Mesendoderm (in vitro differentiated cells): ENCODE measurements at places on chromosomes 3 and 15.
A peak's percentile ranks its signal among the peaks of the same experiment; 100 is the strongest.

- no peak for DNase-seq
Measured at GRCh38 chr3:148845756-148846395, 18.3 kb downstream of the CPB1 start.

DNA sequence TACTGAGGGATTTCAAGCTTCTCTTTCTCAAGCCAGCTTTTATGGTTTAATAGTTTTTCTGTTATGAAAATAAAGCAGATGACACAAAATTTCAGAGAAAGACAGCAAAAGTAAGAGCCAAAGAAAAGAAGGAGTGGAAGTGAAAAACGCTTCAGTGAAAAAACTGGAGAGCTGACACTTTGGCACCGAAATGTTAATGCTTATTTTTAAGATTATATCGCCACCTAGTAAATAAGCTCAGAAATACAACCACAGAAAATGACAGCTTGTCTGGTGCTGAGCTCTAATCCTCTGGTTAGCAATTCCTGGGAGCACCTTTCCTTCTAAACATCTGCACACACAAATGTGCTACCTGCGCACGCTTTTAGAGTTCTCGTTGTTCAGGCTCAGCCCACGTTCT lies 101.6 kb downstream of the ZPLD1 start:
- DNase-seq = peak; percentile 42

- DNase-seq = no peak
Measured at GRCh38 chr15:69881766-69882165, 216.0 kb downstream of the TLE3 start.

- peak; percentile 12 for DNase-seq
Measured at GRCh38 chr3:161567577-161568361, 71.2 kb downstream of the OTOL1 start.

- peak; percentile 76 for DNase-seq
Measured at GRCh38 chr3:77014226-77014625, 25.7 kb upstream of the ROBO2 start.

GRCh38 chr15:50181201-50181968 lies 611 bp upstream of the SLC27A2 start:
- no peak for DNase-seq

DNA sequence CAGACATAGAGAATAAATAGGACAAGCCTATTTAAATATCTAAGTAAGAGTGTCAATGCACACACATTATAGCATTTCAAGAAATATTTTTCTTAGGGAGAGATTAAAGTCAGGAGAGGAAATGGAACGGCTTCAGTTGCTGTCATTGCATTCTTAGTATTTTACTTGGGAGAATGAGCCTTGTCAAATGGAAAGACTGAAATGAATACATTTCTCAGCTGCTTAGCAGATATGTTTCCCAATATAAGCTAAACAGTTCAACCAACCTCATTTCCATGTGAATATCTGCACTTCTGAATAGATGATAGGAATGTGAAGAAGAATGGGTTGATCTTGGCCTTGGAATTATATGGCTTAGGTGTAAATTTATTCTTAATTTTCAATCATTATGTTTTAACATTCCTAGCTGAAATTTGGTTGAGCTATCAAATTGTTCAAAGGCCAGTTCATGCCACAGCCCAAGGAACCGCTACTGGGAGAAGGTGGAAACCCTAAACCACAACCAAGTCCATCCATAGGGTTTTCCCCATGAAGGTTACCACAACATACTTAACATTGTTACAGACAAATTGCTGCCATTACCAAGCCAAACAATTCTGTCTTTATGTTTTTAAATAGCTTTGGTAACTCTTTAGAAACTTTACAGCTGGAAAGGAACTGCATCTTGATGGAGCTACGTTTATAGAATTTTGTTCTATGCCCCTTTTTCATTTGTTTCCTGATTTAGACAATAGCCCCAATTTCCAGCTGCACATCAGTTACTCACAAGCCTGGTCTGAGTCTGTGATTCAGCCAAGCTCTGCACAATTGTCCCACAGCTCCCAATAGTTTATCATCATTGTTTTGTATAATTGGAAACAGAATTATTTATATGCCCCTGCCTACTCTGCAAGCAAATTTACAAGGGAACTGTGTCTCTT lies 459.6 kb downstream of the MECOM start:
- DNase-seq = no peak

DNA sequence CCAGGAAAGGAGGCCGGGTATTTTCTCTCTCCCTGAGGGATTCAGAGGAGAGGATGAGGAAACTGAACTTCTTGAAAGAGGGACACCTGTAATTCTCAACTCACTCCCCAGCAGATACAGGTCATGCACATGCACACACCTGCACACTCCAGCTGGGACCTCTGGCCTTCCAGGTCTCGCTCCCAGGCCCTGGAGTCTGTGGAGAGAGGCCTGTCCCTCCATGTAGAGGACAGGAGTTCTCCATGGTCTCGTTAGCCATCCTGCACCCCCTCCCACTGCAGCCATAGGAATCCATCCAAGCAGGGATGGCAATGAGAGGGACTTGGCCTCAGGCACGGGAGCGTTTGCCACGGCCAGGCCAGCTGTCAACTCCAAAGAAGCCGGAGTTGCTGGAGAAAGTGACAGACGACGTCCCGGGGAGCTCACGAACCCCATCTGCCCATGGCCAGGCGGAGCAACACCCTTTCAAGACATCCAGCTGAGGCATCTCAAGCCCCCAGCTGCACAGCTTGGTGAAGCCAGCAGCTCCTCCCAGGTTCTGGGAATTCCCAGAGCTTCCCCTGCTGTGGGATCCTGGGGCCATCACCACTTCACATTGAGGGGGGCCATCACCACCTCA lies 223.3 kb downstream of the UACA start:
- DNase-seq = peak; percentile 40

DNA sequence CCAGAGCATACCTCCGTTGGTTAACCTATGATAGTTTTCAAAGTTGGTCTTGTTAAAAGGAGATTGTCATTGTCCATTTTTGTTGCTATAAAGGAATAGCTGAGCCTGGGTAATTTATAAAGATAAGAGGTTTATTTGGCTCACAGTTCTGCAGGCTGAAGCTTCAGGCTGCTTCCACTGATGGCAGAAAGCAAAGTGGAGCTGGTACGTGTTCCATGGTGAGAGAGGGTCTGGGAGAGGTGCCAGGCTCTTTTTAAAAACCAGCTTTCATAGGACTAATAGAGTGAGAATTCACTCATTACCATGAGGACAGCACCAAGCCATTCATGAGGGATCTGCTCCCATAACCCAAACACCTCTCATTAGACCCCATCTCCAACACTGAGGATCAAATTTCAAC lies 107.3 kb downstream of the SLMAP start:
- no peak for DNase-seq

- DNase-seq = peak; percentile 27
Measured at GRCh38 chr3:188362405-188362831, 208.5 kb downstream of the LPP start.

- DNase-seq = no peak
Measured at GRCh38 chr15:39595338-39596221, 14.7 kb downstream of the THBS1 start.

DNA sequence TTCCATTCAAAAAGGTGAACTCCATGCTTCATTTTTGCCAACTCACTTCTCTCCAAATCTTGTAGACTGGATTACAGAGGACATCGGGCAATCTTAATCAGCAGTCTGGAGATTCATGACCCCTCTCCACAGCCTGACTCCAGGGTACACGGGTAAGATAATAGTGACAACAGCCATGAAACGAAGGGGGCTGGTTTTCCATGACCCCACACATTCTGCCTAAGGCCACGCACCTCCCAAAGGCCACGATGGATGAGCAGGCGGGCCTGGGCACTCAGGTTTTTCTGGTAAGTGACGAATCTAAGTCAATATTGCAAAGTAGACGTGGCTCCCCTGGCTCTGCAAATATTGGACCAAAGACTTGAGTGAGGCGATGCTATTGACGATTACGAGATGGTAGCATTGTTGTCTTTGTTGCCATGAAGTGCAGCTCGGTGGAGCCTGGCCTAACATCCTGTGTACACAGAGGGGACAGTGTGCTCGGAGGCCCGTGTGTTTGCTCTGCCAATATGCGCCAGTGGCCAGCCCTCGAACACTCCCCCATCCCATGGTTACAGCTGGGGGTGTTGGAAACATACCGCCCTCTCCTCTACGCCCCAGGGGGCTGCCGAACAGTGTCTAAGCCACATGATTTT lies 119.1 kb downstream of the OPA1 start:
- DNase-seq = no peak

GRCh38 chr3:151709847-151710246 lies 23.9 kb upstream of the AADACL2 start:
- no peak for DNase-seq
